ENCODE measurements at places on chromosomes 2 and 18.

GRCh38 chr2:133213651-133214050, 354.6 kb downstream of the NCKAP5 start:
- DNase-seq = no peak

- no peak for DNase-seq
Observed at GRCh38 chr2:206452750-206453149, 9.4 kb downstream of the ADAM23 start.

DNA sequence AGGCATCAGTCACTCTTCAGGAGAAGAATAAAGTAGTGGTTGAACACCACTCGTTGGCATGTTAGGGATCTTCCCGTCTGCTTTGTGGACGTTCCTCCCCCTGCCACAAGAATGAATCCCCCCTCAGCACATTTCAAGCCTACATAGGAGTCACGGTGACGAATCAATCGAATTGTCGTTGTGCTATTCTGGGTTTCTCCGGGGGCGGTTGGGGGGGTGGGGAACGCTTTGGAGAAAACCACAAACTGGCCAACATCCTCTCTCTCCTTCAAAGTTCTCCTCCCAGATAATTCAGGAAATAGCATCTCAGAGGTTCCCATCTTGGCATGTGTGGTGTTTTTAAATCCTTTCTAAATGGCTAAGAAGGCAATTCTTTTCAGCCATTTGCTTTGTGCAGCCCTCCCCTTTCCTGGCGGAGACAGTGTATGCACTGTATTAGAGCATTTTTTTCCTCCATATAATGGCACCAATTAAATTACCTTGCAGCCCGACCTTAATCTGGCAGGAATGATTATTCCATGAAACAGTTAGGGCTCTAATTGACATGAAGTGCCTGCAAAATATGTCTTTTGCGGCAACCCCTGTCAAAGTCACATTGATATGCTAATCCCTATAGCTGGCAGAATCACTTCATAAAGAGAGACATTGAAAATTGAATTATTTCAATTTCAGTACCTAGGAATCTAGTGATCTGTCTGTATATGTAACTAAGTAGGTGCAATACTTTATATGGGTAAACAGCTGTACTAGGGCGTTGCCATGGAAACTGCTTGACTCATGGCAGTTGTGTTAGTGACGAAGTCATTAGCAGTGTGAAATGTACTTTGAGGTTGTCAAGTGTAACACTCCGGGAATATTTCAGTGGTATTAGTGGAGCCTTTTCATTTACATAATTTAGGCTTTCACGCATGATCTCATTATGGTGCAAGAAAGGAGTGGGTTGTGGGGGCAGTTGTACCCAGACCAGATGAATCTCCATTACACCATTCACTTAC, 323.4 kb upstream of the SLC14A2 start:
- no peak for DNase-seq

- no peak for DNase-seq
Observed at GRCh38 chr18:26930630-26931029, 65.1 kb upstream of the AQP4 start.

DNA sequence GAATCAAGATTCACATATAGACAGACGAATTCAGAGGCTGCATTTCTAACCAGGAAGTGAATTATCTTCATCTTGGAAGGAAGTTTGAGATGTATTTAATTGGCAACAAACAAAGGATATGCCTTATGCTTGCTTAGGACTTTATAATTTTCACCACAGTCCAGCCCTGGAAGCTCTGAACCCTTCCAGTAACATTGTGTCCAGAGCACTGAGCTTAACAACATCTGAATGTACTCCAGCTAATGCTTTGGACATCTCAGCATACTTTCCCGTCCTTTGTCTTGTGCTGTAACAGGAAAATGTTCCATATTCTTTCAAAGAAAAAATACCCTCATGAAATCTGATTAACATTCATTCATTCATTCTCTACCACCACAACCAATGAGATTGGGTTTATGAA, 136.3 kb upstream of the SPATS2L start:
- DNase-seq = no peak

DNA sequence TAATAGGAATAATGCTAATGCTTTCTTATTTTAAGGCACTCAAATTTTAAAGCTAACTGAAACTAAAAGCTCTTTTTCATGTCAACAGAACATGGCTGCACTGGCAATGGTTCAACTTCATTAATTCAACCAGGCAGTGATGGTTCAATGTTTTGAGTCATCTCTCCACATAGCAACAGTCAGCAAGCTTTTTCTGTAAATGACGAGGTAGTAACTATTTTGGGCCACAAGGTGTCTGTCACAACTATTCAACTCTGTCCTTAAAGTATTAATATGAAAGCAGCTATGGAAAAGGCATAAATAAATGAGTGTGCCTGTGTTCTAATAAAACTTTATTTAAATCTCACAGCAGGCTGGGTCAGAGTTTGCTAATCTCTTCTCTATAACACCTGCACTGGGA, 1425.6 kb upstream of the PIK3C3 start:
- DNase-seq = no peak

DNA sequence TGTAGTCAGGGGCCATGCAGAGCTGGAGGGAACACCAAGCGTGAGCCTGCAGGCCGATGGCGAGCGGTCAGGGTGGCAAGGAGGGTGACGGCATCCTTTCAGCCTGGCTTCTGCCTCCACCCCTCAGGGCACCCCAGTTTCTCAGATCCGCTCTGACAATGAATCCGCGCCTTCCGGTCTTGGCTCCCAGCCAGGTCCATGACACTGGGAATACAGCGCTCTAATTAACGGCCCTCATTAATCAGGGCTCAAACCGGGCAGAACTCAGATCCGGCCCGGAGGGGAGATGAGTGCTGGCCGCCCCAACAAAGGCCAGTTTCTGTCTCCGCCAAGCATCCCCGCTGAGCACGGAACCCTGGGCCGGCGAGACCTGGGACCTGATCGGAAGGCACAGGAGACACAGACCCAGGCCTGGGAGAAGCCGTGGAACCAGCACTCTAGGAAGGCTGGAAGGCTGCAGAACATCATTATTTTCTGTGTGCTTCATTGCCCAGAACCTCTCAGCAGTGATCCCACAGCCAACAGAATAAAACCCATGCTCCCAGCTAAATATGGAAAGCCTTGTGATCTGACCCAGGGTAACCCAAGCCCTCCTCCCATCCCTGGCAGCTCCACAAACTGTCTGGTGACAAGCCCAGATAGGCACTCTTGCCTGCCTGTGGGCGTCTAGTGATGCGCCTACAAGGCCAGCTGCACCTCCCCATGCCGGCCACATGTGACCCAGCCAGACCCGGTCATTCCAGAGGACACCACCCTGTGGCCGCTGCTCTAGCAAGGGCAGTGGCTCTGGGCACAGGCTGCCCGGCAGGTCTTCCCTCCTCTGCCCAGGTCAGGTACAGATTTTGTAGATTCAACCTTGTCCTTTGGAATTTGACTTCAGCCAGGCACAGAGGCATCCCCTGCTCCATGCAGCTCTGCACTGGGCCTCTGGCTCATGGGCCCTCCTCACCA, 438.7 kb upstream of the MYT1L start:
- no peak for DNase-seq

DNA sequence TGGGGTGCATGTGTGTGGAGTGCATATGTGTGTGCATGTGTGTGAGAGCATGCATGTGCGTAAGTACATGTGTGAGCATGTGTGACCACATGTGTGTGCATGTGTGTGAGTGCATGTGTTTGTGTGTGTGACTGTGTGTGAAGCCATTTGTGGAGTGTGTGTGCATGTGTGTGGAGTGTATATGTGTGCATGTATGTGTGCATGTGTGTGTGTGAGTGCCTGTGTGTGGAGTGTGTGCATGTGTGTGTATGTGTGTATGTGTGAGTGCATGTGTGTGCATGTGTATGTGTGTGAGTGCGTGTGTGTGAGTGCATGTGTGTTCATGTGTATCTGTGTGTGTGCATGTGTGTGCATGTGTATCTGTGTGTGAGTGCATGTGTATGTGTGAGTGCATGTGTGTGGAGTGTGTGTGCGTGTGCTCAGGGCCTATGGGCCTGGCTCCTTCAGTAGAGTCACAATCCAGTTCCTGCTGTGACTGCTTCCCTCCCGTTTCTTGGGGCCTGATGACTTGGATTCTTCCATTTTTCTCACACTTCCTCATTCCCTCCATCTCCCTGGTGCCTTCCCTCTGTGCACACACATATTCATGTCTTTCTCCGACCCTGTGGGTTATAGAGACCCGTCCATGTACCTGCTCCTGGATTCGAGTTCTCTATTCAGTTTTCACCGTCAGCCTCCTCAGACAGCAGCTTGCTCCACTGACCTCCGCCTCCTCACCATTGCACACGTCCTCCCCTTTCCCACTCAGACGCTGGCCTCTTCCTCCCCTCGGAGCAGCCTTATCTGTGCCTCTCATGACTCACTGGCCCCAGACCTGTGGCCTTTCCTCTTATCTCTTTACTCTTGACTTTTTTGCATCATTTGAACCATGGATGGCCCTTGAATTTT, 25.2 kb downstream of the TOGARAM2 start:
- no peak for DNase-seq

DNA sequence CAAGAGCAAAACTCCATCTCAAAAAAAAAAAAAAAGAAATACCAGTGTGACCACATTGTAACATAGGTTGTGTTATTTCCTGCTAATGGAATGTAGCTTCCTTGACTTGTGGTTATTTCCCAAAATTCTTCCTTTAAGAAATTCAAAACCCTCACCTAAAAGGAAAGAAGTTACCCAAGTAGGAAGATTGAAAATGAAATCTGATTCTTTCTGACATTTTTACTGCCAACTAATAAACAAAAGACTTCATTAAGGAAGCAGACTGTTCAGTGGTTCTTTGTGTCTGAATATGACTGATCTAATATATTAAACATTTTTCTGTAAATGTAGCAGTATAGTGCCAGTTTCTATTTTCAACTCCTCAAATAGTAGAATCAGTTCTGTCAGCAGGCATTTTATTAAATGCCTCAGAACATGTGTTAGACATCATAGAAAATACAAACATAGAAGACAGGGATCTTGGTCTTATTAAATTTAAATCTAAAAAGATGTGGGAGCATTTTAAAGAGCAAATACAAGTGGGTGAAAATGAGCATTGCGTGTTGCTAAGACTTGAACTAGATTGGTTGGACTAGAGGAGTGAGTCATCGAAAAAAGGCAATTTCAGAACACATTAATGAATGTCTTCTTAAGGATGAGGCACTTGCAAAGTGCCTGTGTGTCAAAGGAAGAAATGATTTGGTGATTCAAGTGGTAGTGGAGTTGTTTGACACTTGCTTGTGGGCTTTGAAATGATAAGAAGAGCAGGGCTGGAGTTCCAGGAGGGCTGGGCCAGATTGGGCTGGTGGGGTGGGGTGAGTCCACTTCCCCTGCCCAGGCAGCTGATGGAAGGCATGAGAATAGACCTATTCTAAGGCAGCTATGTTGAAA, 53.4 kb downstream of the PKP4 start:
- DNase-seq = no peak

- no peak for DNase-seq
Observed at GRCh38 chr18:36527051-36527450, 229.5 kb downstream of the FHOD3 start.

DNA sequence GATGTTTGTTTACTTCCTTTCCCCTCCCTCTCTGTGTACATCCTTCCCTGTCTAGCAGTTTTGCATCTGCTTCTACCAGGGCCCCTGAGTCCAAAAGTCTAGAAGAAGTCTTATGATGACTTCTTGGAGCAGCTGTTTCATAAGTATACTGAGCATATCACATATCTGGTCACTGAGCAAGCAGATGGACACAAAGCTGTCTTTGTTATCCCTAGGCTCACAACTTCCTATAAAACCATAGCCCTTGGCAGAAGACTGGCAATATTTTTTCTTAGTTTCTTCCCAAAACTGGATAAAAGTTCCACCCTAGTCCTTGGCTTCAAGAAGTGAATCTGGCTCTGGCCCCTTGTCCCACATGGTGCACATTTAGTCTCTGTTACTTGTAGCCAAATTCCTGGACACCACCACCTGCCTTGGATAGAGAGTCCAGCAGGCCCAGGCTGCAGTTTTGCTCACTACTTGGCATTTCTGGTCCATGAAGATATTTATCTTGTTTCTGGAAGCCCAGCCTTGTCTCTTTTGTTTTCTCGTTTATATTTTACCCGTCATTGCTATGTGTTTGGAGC, 22.5 kb downstream of the THOC1 start:
- DNase-seq = no peak

DNA sequence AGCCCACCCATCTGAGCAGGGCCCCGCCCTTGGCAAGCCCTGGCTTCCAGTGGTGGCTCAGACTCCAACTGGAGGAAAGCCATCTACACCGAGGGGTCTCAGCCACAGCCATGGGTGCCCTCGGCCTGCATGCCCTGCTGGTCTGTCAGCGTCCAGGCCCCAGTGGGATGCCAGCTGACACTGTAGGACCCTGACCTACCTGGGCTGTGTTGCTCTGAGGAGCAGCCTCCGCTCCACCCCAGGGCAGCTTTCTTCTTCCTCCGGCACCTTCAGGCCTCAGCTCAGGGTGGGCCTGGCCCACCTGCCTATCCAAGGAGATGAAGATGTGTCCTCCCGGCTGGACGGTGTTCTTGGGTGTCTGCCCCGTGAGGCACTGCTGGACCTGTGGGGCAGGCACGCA, 13.9 kb upstream of the ARHGEF4 start:
- no peak for DNase-seq

DNA sequence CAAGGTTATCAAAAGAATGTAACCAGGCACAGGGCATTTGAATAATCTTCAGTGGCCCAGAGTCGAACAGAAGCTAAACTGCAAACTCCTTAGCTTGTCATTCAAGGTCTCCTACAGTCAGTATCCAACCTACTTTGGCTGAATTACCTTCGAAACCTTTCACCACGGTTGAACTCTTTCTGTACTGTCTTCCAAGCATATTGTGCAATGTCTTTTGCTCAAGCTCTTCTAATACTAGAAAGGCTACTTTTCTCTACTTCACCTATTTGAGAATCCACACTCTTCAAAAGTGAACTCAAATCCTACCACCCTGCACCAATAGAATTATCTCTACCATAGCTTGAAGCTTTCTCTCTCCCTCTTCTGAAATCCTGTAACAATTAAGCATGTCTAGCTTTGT, 142.9 kb downstream of the NR4A2 start:
- DNase-seq = no peak

DNA sequence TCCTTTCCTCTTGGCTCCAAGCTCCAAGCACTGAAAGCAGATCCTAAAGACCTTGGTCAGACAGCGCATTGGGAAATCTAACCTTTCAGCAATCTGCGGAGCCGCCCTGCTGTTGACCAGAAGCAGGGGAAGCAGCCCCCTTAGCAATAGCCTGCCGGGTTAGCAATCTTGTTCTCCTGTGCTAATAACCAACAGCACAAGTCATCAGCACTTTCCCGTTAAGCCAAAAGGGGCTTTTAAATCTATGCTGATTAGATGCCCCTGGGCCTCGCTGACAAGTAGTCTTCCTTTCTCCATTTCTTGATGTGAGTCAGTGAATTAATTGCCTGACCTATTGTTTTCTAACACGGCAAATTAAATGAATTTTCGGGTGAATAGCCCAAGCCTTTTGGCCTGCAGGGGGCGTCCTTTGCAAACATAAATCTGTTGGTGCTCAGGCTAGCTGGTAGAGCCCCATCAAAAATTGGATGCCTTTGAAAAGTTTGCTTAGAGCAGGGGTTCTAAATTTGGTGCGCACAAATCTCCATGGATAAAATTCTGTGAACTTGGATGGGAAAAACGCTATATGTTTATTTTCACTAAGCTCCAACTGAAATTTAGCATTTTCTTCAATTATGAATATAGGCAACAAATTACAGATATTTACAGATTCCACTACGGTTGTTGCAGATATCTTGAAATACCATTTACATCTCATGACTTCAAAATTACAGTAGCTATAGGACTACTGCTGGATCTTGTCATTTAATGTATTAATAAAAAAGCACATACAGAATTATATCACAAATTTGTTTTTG, 24.6 kb downstream of the MAIP1 start:
- DNase-seq = peak; percentile 90

All from stimulated activated CD4-positive, alpha-beta T cell treated with anti-CD3 and anti-CD28 coated beads, Interleukin-2, amount 100 ng/mL, for 24 hours (primary cell).